ENCODE measurements at places on chromosomes 2 and 18.
A peak's percentile ranks its signal among the peaks of the same experiment; 100 is the strongest.

GRCh38 chr2:46650556-46651001 is 171.2 kb downstream of the TMEM247 start:
- DNase-seq, result peak; percentile 3

- DNase-seq, result peak; percentile 35
Measured at GRCh38 chr2:98730053-98730706, 752 bp downstream of the MGAT4A start.

DNA sequence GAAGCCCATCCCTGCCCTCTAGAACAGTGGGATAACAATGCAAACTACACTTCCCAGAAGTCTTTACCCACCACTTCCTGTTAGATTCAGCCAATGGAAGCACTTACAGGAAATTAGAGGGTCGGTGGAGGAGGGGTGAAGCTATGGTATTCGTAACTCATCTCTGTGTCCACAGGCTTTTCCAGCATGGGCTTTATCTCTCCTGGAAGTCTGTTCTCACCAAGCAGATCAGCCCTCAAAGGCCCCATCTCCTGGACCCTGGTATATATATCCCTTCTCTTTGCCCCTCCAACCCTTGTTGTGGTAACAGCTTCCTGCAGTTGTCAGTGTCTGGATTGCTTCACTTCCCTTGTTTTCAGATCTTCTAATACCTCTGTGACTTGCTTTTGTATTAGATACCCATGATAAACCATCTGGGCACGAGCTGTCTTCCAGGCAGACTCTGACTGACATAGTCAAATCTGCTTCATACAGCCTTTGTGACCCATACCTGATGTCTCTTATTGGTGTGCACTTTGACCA is 475.0 kb upstream of the POU3F3 start:
- DNase-seq, result no peak

DNA sequence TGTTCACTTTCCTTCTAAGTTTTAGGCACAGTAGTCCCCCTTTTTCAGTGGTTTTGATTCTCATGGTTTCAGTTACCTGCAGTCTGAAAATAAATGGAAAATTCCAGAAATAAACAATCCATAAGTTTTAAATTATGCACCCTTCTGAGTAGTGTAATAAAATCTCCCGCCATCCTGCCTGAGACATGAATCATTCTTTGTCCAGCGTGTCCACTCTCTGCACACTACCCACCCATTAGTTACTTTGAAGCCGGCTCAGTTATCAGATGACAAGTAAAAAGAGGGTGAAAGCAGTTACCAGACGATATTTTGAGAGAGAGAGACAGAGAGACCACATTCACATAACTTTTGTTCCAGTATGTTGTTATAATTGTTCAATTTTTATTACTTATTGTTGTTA is 400.5 kb downstream of the TMX3 start:
- no peak for DNase-seq

DNA sequence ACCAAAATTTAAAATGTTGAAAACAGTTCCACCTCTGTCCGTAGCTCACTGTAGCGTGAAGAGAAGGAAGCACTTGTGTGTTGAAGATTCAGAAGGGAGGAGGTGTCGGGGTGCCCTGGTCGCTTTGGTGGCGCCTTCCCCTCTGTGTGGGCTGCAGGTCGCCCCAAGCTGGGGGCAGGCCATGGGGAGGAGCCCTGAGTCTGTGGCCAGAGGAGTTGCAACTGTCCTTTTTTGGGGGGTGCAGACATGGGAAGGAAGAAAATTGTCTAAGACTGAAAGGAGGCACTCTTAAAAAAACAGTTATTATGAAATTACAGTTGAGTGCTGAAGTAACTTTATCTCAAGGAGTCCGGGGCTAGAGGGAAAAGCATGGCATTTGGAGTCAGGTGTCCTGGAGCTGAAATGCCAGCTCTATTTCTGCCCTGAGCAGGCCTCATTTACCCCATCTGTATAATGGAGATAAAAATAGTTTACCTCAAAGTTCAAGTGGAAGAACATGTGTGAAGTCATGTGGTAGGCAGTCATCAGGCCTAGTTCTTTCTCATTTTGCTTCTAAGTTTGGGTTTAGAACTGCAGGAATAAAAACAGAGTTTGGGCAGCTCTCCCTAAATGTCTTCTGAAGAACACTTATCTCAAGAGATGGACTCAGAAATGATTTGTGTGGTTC is 82.1 kb downstream of the RNF144A start:
- no peak for DNase-seq

DNA sequence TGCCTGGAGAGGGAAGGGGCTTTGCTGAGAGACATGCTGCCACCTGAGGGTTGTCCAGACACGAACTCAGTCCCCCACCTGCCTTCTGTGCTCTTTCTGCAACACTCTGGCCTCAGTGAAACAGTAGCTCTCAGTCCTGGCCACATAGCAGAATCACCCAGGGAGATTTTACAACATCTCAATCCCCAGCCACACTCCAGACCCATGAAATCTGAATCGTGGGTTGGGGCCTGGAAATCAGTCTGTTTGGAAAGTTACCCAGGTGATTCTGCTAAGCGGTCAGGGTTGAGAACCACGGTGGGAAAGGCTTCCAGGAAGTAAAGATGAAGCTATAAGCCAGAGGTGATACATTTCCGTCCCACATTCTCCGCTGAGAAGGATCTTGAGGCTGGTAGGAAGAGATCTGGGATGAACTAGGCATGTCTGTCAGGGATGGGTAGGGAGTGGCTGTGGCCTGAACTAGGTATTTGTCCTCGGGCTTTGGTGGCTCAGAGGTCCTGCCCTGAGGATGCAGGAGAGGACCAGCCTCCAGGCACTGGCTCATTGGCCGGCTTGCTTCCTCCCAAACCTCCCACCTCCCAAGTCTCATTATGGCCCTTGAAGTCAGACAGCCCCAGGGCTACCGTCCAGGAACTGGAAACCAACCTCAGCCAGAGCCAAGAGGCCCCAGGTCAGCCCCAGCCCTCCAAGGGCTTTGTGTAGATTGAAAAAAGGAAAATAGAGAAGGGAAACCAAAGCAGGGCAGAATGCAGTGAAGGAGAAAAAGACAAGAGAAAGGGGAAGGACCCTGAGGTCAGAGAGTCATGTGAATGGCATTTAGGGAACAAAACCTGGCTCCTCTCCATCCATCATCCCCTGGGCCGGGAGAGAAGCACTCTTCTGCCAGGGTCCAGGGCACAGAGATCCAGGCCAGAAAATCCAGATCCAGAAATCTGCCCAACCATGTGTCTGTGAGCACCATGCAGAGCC is 119.6 kb downstream of the ZFP36L2 start:
- DNase-seq, result no peak

- DNase-seq, result no peak
Measured at GRCh38 chr2:217938036-217938435, 64.8 kb downstream of the TNS1 start.

GRCh38 chr2:131394147-131394931 is 30.4 kb upstream of the RAB6D start:
- no peak for DNase-seq

DNA sequence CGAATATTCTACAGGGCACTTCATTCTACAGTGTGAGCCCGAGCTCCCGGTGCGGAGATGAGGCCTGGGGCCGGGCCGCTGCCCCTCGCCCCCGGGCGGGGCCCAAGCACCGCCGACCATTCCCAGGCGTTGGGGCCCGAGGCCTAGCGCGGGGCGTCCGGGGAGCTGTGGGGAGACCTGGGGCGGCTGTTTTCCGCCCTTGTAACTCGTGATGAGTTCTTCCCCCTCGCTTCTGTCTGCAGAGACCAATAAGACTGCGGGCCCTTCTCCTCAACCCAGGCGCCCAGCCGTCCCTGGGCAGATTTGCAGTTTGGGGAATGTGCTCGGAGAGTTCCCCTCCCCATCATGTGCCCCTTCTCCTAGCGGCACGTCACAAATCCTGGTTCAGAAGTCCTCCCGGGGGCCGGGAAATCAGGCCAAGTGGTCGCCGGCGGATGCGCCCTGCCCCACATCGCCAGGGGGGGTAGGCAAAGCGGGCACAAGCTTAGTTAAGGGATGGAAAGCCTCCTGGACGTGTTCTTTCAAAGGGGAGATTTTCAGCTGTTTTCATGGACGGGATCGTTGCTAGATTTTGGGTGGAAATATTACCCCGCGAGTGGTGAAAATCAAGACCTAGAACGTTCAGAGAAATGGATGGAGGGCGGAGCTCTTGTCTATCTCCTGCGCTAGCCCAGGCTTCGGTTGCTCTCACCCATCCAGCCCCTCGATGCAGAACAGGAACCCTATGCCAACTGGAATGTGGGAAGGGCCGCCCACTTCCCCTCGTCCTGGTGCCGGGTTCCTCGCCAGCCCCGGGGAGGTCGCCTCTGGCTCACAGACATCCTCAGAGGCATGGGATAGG is 18.8 kb upstream of the HAAO start:
- peak; percentile 48 for DNase-seq

DNA sequence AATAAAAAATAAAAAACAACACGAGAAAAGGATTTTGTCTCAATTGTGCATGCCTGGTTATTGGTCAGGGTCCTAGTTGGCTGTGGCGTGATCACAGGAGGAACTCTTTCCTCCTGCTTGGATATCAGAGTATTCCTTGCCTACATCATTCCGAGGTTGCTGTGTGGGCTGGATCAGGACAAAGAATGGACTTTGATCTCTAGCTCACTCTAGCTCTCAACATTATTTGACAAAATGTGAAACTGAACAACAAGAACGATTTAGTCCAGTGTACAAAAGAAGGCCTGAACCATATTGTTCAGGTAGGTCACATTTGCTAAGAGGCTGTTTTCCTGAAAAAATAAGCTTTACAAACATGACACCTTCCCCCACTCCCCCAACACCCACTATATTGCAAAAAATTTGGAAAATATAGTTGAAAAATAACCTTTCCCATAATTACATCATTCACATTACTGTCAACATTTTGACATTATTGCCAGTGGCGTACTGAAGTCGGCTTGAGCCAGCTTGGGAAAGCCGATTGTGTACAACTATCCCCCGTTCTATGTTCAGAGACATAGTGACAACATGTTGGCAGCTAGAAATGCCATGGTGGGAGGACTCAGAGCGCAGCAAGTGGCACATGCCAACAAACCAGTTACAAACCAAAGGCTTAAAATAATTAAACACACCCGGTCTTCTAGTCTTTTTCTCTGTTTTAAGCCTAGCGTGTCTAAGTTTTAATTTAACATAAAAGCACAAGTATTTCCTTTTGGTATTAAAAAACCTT is 179.0 kb downstream of the LPIN1 start:
- no peak for DNase-seq

DNA sequence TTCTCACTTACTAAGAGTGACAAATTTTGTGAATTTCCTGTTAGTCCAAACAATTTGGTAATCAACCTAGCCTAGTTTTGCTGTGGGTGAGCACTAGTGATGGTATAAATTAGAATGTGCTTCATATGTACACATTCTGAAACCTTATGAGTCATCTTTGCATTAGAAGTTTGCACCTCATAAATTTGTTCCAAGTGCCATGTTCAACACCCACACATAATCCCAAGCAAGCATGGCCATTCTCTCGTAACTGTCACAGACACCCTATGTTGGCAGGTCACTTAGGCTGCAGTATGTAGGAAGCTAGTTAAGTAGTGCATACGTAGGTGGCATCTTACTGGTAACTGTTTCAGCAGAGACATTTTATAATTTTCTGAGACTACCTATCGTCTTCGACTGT is 46.9 kb downstream of the NAB1 start:
- DNase-seq, result no peak

DNA sequence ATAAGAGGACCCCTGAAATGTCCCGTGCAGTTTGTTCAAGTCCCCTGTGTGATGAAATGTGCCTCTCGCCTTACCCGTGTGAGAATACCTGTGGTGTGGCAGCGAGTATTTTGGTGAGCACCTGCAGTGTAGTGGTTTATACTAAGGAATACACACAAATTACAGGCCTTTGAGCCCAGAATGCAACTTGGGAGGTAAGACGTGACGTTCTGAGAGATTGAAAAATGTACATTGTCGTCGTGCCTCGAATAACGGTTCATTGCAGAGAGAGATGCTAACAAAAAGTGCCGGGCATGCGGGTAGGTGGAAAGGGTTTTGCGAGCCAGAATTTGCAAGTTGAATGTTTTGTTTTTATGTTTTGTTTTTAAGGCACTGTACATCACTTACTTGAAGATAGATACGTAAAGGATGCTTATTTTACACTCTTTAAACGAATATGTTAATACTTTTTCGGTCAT is 867 bp downstream of the RBBP8 start:
- no peak for DNase-seq

DNA sequence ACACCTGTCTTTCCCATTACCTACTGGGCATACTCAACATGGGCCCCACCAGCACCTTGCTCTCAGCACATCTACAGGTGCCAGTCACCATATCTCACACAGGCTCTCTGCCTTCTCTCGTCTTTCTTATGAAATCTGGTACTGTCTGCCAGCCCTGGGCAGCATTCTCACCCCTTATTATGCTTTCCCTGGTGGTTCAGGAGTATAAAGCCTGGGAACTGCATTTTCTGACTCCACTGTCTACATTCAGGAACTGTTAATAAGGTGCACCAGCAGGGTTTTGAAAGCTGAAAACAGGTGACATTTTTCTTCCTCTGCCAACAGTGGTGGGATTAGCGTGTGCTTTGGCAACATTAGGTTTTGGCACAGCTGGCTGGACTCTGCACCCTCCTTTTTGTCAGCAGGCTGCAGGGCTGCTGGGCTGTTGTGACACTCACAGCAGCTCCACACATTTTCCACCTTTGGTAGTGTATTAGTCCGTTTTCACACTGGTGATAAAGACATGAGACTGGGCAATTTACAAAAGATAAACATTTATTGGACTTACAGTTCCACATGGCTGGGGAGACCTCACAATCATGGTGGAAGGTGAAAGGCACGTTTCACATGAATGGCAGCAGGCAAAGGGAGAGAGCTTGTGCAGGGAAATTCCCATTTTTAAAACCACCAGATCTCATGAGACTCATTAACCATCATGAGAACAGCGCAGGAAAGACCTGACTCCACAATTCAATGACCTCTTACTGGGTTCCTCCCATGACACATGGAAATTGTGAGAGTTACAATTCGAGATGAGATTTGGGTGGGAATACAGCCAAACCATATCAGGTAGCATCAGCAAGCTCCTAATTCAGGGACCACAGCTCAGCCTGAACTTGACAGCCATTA is 343.1 kb upstream of the LYPD1 start:
- DNase-seq, result no peak

DNA sequence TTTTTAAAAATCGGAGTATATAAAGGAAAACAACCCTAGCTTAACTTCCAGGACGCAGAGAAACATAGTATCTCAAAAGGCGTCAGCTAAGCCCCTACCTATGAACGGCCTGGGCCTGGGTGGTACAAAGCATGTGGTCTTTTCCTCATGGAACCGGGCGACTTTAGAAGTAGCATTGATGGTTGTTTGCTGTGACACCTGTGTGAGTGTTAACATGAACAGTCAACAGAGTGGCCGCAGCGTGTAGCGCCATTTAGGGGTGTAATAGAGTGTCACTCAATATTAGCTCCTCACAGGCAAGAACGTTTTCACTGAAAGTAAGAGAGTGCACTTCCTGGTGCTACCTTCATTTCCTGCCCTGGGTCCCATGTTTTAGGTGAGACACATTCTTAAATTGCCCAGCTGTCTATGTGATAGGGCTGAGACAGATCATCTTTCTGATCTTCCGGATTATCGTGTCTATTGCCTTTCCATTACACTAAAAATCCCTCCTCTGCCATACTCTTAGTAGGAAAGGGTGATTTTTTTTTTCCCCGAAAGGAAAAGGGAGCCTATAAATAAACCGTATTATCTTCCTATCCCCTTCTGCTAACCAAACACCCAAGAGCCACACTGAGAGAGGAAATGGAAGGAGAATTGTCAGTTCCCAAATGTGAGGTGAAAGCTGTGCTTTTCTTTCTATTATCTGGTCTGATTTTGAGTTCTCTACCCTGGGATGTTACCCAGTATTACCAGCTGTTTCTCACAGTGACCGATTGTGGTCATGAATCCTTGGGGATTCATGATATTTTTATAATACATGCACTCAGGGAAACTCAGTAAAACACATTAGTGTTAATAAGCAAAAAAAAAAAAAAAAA is 1.3 kb downstream of the GORASP2 start:
- peak; percentile 24 for DNase-seq

- DNase-seq, result no peak
Measured at GRCh38 chr2:45403036-45403435, 208.0 kb downstream of the SRBD1 start.
